Keratinocyte (primary cell): ENCODE measurements at places on chromosomes 4 and X. TPM values are rescaled to one million over a fixed set of nuclear protein-coding genes. Genes with fewer than 3 reads are reported as not detected.

Gene PFKFB1
- 0.23 to 0.41 TPM (median 0.33 TPM) in 3 replicates for polyA plus RNA-seq

Gene HSFX4
- polyA plus RNA-seq = not detected in 3 replicates

Gene LIMCH1
- 0.39 to 2.4 TPM (median 1.1 TPM) in 3 replicates for polyA plus RNA-seq

DNA sequence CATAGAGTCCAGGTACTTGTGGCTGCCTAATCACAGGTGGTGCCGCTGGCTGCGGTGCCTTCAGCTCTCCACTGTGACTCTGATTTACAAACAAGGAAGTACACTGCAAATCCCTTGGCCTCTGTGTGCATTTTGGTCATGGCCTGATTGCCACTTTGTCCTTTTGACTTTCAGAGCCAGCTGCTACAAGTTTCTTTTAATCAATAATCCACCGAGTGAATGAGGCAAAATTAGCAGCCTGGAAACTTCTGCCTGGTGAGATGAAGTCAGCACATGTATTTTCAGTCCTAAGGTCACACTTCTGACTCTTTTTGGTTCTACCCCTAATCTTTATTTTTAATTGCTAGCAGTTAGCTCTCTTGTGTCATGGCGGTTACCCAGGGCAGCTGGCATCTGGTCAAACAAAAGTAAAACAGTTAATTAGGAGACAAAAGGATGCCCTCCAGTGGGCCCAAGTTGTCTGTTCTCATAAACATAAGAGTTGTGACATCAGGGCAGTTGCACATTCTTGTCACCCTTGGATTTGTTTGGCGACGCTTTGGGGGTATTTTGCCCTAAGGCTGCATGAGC is 62.3 kb upstream of the LNX1 start:
- no peak for DNase-seq
- H3K36me3 ChIP-seq = no peaks in the 10 kb centered on the region
- H3K27me3 ChIP-seq = no peaks in the 10 kb centered on the region
- peaks cover 20% of the 10 kb centered on the region for H3K4me1 ChIP-seq
- H3K4me3 ChIP-seq = no peak overlapping the region

DNA sequence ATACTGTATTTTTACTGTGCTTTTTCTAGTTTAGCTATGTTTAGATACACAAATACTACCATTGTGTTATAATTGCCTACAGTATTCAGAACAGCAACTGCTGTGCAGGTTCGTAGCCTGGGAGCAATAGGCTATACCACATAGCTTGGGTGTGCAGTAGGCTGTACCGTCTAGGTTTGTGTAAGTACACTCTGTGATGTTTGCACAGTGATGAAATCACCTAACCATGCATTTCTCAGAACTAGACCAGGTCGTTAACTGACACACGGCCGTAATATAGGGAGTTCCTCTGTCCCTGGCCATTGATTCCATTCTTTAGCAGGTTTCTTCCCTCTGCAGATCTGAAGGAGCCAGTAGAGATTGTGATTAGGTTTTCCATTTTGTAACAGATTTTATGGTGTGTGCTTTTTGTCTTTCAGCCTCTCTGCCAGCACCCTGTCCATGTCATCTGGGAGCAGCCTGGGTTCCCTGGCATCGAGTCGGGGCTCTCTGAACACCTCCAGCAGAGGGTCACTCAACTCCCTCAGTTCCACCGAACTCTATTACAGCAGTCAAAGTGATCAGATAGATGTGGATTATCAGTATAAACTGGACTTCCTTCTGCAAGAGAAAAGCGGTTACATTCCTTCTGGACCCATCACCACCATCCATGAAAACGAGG is 59.5 kb downstream of the CLDN22 start:
- H3K4me3 ChIP-seq = no peak overlapping the region
- H3K27me3 ChIP-seq = no peaks in the 10 kb centered on the region
- no peak for DNase-seq
- no peak overlapping the region for H3K27ac ChIP-seq
- H3K36me3 ChIP-seq = peaks cover 11% of the 10 kb centered on the region

DNA sequence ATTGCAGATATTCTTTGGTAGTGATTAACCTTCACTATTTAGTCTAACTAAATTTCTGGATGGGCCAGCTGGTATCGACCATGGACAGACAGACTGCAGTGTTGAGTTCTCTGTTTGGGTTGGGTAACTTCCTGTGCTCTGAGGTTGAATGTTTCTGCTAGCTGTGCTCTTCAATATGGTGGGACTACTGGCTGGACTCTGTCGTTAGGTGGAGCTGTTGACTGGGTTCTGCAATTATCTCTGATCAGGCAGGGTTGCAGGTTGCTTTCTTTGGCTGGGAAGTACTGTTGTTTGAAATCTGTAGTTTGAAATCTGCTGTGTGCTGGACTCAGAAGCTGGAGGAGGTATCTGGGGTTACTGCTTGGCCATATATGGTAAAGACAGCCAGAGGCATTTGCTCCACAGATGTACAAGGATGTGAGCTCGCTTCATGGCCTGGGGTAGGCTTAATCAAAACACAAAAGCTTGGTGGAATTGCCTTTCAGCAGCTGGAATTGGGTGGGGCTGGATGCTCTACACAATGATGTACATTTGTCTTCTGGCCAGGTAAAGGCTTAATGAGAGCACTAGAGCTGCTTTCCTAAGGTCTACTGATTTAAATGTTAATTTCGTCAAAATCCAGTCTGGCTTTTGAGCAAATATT is 1472.0 kb downstream of the FAM133A start:
- no peaks in the 10 kb centered on the region for H3K4me1 ChIP-seq
- DNase-seq = no peak
- no peaks in the 10 kb centered on the region for H3K27me3 ChIP-seq
- H3K4me3 ChIP-seq = no peak overlapping the region
- no peak overlapping the region for H3K27ac ChIP-seq
- H3K36me3 ChIP-seq = no peaks in the 10 kb centered on the region

- no peaks in the 10 kb centered on the region for H3K27me3 ChIP-seq
- H3K36me3 ChIP-seq = peaks cover 11% of the 10 kb centered on the region
- H3K27ac ChIP-seq = no peak overlapping the region
Measured at GRCh38 chr4:94635177-94635576, 122.6 kb upstream of the BMPR1B start.

GRCh38 chr4:1139860-1140259 is 26.5 kb upstream of the RNF212 start:
- H3K4me3 ChIP-seq = no peak overlapping the region
- no peak overlapping the region for H3K27ac ChIP-seq
- no peaks in the 10 kb centered on the region for H3K36me3 ChIP-seq
- no peaks in the 10 kb centered on the region for H3K4me1 ChIP-seq
- no peak for DNase-seq
- peaks cover 11% of the 10 kb centered on the region for H3K27me3 ChIP-seq

- no peak for DNase-seq
- H3K4me3 ChIP-seq = no peak overlapping the region
- H3K27ac ChIP-seq = no peak overlapping the region
- no peaks in the 10 kb centered on the region for H3K36me3 ChIP-seq
- no peaks in the 10 kb centered on the region for H3K27me3 ChIP-seq
Measured at GRCh38 chr4:85929961-85930665, 429.7 kb downstream of the MAPK10 start.

DNA sequence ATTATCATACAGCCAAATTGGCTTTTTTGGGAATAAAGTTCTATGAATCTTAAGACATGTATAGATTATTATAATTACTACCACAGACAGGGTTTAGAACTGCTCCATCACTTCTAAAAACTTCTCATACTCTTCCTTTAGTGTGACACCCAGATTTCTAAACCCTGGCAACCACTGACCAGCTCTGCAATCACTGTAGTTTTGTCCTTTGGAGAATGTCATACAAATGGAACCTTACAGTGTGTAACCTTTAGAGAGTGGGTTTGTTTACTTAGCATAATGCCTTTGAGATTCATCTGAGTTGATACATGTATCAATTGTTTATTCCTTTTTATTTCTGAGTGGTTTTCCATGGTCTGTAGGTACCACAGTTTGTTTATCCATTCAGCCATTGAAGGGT is 95.0 kb downstream of the TMEM164 start:
- no peaks in the 10 kb centered on the region for H3K27me3 ChIP-seq
- H3K4me1 ChIP-seq = no peaks in the 10 kb centered on the region
- DNase-seq = no peak
- H3K27ac ChIP-seq = no peak overlapping the region
- H3K36me3 ChIP-seq = no peaks in the 10 kb centered on the region
- H3K4me3 ChIP-seq = no peak overlapping the region

DNA sequence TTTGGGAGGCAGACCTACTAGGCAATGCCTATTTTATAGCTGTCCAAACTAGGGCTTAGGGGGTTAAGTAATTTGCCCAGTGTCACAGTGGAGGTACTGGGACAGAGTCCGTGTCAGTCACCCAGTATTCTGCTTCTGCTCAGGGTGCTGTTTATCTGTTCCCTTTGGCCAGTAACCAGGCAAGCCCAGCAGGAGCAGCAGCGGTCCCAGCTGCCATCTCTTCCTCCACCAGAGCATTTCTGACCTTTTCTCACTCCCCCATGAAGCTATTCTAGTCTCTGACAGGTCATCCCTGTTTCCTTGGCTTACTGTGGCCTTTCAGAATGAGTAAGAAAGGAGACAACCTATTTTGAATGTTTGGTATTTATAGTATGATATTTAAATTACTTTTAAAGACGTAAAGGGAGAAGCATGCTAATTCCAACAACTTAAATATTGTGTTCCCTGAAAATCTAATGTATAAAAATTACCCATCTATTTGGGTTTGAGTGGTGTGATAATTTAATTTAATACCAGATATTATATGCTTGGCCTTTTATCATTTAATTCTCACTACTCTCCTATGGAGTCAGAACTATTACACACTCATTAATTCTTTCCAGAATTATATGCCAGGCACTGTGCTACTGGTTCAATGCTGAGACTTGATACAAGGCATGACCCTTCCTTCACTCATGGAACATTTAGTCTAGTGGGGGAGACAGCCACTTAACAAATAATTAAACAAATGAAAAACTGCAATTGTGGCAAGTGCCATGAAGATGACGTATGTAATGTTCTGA is 60.6 kb downstream of the RPS6KA3 start:
- H3K27me3 ChIP-seq = no peaks in the 10 kb centered on the region
- no peaks in the 10 kb centered on the region for H3K4me1 ChIP-seq
- H3K36me3 ChIP-seq = no peaks in the 10 kb centered on the region
- H3K4me3 ChIP-seq = no peak overlapping the region
- no peak for DNase-seq

- DNase-seq = no peak
- no peaks in the 10 kb centered on the region for H3K4me1 ChIP-seq
- H3K4me3 ChIP-seq = no peak overlapping the region
- no peak overlapping the region for H3K27ac ChIP-seq
- no peaks in the 10 kb centered on the region for H3K27me3 ChIP-seq
Measured at GRCh38 chr4:16715482-16715881, 183.0 kb downstream of the LDB2 start.

- H3K4me3 ChIP-seq = peak overlapping the region; percentile 59
- peaks cover 5% of the 10 kb centered on the region for H3K4me1 ChIP-seq
Measured at GRCh38 chrX:20265726-20266681, 705 bp downstream of the RPS6KA3 start.

DNA sequence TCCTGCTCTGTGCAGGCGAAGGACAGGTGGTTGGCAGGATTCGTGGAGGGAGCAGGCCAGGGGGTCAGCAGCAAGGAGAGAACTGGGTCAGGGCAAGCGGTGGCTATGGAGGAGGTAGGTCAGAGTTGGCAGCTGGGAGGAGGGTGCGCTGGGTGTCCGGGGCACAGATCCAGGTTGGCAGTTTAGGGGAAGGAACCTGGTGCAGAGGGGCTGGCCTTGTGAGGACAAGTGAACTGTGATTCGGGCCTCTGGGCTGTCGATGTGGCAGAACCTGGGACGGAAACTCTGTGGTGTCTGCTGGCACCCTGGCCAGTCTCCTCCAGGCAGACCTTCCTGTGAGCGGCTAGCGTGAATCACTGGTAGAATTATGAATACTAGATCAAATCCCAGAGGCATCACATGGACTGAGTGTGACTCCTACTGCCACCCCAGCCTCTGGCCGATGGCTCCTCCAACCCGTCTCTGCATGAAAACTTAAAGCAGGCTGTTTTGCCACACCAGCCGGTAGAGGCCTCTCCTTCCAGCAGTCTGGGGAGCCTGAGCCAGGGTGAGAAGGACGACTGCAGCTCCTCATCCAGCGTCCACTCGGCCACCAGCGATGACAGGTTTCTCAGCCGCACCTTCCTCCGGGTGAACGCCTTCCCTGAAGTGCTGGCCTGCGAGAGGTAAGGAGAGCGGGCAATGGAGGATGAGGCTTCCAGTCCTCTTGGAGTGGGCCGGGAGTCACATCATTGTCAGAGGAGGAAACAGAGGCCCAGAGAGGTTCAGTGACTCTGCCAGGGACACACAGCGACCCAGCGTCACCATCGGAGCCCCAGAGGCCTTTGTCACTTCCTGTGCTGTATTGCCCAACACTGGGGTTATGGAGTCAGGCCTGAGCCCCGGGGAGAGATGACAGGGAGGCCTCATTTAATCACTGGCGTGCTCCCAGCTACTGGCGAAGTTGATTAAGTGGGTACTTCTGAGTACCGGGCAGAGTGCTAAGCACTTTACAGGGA is 20.3 kb downstream of the EVC start:
- H3K4me1 ChIP-seq = no peaks in the 10 kb centered on the region
- DNase-seq = no peak
- H3K27ac ChIP-seq = no peak overlapping the region
- H3K36me3 ChIP-seq = peaks cover 51% of the 10 kb centered on the region
- no peak overlapping the region for H3K4me3 ChIP-seq
- no peaks in the 10 kb centered on the region for H3K27me3 ChIP-seq

DNA sequence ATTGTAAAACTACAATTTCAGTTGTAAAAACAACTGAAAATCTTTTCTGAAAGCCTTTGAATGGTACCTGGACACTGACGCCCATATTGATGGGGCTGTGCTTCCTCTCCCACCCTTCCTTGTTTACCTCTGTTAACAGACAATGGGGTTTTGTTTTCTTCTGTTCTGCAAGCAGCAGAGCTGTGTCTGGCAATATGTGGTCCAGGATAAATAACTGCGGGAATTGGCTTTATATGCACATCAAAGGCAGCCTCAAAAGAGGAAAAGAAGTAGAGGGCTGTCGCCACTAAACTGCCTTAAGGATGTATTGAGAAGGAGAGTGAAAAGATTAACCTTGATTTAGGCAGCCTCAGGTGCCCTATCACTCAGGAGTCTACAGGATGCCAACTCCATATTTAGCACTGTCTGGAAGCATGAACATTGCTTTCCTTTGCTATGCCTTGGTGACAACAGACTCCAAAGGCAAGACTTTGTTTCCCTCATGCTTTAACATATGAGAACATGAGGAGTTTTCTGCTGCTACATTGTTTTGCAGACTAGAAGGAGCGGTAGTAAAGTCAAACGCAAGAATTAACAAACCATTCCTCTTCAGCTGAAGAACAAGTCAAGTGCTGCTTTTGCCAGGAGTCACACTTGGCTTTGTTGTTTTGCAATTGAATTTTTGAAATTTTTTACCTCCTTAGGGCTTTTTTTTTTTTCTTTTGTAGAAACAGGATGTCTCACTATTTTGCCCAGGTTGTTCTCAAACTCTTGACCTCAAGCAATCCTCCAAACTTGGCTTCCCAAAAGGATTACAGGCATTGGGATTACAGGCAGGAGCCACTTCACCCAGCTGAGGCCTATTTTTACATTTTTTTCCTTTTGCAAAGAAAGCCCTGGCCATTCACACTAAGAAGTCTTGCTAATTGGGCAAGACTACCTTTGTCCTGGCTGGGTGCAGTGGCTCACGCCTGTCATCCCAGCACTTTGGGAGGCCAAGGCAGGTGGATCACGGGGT is 3.0 kb downstream of the IL21 start:
- H3K4me3 ChIP-seq = no peak overlapping the region
- H3K27me3 ChIP-seq = no peaks in the 10 kb centered on the region
- no peak overlapping the region for H3K27ac ChIP-seq
